ENCODE measurements at places on chromosomes 2 and 18.

- DNase-seq: no peak
These were observed 49.7 kb upstream of the AGAP1 start for GRCh38 chr2:235444101-235444597.

- no peak for DNase-seq
These were observed 83.1 kb downstream of the FARSB start for GRCh38 chr2:222572751-222573174.

DNA sequence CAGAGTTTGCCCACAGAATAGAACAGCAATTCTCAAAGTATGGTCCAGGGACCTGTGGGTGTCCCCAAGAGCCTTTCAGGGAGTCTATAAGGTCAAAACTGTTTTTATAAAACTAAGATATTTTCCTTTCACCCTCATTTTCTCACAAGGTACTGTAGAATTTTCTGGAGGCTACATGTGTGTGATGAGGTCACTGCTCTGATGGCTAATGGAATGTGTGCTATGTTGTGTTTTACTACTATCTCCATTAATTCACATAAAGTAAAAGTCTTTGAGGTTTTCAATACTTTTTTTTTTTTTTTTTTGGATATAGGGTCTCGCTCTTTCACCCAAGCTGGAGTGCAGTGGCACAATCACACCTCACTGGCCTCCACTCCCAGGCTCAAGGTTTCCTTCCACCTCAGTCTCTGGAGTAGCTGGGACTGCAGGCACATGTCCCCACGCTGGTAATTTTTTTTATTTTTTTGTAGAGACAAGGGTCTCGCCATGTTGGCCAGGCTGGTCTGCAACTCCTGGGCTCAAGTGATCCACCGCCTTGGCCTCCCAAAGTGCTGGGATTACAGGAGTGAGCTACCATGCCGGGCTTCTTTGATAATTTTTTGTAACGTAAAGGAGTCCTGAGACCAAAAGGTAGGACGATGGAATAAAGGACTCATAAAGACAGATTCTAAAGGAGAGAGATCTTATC lies 1.8 kb downstream of the TRABD2A start:
- no peak for DNase-seq

- no peak for DNase-seq
These were observed 906.7 kb downstream of the NRXN1 start for GRCh38 chr2:50125246-50125645.

- no peak for DNase-seq
These were observed 9.1 kb downstream of the NCL start for GRCh38 chr2:231455222-231455621.

DNA sequence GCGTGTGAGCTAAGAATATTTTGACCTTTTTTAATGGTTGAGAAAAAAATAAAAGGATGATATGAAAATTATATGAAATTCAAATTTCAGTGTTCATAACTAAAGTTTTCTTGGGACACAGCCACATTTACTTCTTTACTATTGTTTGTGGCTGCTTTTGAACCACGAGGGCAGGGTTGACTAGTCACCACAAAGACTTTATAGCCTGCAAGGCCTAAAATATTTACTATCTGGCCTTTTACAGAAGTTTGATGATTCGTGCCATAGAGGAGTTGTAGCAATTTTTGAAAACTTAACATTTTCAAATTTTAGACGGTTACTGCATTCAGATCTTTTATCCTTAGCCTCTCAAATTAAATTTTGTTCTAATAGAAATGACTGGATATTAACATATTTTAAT lies 69.9 kb downstream of the LIMS1 start:
- DNase-seq: no peak

GRCh38 chr18:58943896-58944295 lies 79.2 kb downstream of the ZNF532 start:
- DNase-seq: no peak

DNA sequence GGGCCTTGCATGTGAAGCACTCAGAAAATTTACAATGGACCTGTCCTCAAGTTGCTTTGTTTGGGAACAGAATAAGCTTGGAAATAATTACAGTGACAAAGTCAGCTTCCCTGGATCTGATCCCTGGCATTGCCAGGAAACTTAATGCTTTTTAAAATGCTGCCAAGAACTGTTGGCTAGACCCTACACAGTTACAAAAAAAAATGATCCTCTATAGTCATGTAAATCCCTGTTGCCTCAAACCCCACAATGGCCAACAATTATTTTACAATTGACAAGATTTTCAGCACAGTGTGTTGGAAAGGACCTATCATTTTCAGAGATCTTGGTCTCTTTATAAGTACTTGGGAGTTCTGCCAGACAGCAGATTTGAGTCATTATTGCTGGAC lies 470.4 kb upstream of the ACVR2A start:
- DNase-seq: no peak

GRCh38 chr2:232877940-232878511 lies 8.0 kb downstream of the SNORC start:
- DNase-seq: no peak

- DNase-seq: no peak
These were observed 98.6 kb downstream of the BCL2L11 start for GRCh38 chr2:111219285-111219684.

GRCh38 chr2:65554765-65555591 lies 122.6 kb upstream of the SPRED2 start:
- DNase-seq: no peak

GRCh38 chr18:11154368-11154989 lies 5.1 kb upstream of the PIEZO2 start:
- no peak for DNase-seq

GRCh38 chr2:5985536-5986385 lies 293.6 kb downstream of the SOX11 start:
- DNase-seq: no peak

- DNase-seq: no peak
These were observed 12.6 kb downstream of the NOP58 start for GRCh38 chr2:202278036-202278760.

DNA sequence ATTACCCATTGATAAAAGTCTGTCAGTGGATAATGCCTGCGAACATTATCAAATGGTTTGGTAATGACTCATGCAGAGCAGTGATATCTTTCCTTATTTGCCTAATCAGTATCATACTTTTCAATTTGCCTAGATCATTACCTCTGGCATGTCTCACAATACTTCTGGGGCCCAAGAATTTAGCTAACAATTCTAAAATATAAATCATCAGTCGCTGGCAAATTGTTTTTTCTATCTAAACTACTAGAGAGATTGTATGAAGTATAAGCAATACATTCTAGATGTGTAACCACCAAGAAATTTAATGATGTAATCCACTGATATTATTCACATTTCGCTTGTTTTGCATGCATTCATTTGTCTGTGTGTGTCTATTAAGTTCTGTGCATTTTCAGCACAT lies 191.2 kb upstream of the CDH19 start:
- DNase-seq: no peak

GRCh38 chr2:9952286-9952737 lies 819 bp downstream of the GRHL1 start:
- DNase-seq: no peak

DNA sequence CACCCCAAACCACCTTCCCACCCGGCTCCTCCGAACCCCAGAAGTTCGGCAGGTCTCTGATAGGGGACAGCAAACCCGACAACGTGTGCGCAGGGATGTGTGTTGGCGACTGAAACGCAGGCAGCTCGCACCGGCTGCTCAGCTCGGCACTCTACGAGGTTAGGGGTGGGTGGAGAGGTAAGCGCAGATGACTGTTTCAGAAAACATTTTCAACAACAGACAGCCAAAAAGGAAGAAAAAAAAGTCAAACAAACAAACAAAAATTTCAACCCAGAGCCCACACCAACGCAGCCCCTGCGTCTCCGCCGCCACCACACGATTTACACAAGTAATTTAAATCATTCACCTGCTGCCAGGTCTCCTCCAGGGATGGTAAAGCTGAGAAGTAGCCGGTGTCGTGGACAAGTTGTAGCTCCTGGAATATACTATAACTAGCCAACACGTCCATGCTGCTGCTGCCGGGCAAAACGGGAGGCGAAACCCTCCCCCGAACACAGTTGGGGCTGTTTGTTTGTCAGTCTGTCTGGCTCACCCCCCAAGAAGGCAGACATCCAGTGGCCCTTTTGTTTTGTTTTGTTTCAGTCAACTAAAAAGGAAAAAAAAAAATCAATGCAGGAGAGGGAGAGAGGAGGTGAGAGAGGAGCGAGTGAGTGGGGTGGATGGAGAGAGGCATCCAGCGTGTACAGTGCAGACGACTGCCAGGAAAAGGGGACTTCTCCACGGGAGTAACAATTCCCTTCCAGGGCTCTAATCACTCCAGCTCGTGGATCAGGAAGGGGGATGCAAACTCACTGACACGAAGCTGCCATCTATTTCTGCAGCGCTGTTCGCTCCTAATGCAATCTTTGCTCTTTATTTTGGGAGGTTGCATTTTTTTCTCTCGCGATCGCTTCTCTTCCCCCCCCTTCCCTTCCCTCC lies at the start of gene KLF7:
Gene KLF7 (minus strand): TSS at position 828 of the 918 bp plus-strand sequence. CDS start 380 bp downstream, at position 448.
- DNase-seq: peak; percentile 6

- peak; percentile 44 for DNase-seq
These were observed 42.8 kb downstream of the PLEKHA3 start for GRCh38 chr2:178522950-178523595.

DNA sequence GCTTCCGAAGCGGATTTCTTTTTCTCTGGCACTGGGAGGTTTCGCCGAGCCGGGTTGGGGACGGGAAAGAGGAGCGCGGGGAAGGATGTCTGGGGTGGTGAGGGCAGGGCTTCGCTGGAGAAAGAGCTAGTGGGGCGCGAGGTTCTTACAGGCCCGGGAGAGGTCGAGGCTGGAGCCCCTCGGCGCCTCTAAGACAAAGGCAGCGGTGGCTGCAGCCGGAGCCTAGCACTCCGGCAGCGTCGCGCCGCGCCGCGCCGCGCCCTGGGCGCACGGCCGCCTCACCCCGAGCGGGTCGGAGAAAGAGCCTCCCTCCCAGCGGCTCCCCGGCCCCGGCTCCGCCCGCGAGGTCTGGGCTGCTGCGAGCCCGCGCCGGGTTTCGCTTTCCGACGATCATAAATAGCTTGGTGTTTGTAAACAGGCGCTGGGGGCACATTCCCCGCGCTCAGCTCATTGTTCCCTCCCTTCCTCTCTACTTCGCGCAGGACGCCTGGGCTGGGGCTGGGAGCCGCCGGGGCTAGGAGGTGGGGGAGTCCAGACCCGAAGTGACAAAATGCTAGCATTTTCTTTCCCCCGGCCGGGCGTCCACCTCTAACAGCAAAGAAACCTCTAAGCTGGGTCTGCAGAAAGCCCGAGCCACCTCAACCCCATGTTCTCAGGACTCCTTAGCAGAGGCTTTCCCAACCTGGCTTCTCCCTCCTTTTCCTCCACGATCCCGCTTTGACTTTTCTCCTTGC lies 813 bp upstream of the MEIS1 start:
- no peak for DNase-seq

- DNase-seq: no peak
These were observed 95.6 kb upstream of the KLHL14 start for GRCh38 chr18:32868406-32868805.

DNA sequence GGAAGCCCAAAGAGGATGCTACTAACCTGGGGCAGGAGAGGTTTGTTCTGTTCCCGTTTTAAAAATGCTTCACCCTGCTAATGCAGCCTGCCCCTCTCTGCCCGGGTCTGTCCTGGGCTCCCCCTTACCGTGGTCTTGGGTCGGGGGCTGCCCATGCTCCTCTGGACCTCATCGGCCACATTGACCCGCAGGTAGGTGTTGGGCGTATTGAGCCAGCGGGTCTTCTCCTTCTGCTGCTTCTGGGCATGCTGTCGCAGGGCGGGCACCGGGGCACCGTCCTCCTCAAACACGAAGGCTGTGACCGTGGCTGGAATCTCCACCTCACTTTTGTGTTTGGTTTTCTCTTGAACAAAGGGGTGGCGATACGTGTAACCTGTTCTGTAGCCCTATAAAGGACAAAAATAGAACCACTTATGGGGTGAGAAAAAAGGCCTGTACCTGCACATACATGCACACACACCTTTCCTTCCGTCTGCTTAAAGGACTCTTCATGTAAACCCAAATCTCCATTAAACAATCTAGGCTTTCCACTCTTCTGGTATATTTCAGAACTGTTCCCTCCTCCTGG lies 89.3 kb downstream of the ADD2 start:
- DNase-seq: no peak

GRCh38 chr2:128729051-128729450 lies 410.4 kb upstream of the HS6ST1 start:
- DNase-seq: no peak

DNA sequence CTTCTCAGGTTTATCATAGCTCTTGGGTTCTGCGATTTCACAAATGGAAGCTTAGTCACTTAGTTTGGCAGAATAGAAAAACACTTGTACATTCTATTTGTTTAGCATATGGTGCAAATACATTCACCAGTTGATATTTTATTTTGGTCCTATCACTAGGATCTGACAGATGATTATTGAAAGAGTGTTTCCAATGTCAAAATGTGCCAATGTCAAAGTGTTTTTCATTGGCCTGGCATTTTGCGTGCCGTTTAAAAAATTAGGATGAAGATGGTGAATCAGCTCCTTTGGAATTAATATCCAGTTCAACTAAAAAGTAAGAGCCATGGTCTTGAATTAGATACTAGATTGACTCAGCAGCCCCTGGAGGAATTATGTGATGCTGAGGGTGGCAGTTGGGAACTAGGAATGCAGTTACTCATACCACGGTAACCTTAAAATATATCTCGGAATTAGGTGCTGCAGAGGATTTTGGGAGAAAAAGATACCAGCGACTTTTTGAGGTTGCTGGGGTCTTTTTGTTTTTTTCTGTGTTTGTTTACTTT lies 87.0 kb downstream of the SPHKAP start:
- no peak for DNase-seq

DNA sequence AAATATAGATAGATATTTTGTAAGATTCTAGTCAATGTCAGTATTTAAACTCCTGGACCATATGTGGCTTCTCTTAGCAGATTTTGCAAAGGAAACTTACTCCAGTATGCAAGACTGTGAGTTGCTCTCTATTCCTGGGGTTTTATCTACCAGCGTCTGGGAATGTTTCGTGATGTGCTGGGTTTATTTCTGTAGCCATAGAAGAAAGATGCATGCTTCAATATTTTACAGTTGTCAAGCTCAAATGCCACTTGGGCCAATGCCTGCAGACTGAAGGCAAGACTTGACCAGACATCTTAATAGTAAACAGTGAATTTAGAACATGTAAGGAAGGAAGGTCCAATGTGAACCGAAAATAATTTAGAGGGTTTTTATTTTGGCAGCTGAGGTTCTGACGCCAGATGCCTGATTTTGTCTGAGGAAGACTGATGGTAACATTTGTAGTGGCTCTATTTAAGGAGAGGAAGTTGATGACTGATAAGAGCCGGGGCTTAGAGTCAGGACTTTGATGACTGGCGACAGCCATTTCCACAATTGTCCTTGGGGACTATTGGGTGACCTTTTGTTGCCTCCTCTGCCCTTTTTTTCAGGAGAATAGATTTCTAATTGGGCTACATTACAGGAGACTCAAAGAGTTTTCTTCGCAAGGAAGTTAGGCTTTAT lies 154.3 kb downstream of the RAPGEF4 start:
- DNase-seq: no peak

DNA sequence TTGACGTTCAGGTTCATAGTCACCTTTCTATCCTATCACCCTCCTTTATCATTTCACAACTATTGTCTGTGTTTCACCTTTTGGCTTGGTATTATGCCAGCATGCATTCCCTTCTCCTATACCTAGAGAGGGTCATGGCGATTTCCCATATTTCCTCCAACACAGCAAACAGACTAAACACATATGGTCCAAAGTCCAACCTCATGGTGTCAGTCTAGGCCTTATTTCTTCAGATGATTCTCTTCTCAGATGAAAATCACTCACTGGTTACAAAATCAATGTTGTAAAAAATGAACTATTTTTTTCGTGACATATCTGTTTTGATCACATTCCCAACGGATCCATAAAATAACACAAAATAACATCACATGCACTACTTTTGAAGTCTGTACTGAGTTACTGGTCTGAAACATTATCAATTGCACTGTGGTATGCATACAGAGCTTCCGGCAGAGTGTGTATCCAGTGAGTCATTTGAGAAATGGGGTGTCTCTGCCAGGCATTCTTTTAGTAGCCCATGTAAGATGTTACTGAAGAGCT lies 204.8 kb upstream of the GALNT5 start:
- no peak for DNase-seq
